ENCODE measurements at places on chromosomes 5 and 9. TPM values are rescaled to one million over a fixed set of nuclear protein-coding genes. Genes with fewer than 3 reads are reported as not detected.

DNA sequence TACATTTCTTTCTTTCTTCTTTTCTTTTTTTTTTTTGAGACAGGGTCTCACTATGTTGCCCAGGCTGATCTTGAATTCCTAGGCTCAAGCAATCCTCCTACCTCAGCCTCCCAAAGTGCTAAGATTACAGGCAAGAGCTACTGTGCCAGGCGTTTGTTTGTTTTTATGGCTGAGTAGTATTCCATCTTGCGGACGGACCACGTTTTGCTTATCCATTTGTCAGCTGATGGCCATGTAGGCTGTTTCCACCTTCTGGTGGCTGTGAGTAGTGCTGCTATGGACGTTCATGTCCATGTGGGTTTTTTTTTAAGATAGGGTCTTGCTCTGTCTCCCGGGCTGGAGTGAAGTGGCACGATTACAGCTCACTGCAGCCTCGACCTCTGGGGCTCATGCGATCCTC lies 2.5 kb downstream of the DOK3 start:
- no peak for DNase-seq

- DNase-seq, result no peak
These were observed 135.6 kb downstream of the KCNIP1 start for GRCh38 chr5:170639221-170639925.

- DNase-seq, result peak; percentile 40
These were observed 23.0 kb upstream of the ADAMTS2 start for GRCh38 chr5:179368126-179368805.

DNA sequence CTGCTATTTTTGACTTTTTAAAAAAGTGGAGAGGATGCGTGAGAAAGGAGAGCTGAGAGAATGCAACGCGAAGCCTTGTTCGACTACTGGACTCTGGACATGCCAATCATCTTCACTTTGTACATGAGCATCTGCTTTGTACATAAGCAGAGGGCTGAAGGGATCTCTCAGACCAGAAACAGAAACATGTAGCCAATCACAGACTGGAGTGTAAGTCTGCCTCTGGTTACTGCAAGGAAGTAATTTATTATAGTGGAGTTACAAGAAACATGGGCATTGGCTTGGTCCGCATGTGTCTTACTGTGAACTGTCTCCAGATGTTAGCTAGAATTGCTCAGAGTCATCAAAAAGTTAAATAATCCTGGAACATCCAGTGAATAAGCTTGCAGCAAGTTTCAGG lies 190.0 kb upstream of the GRAMD2B start:
- no peak for DNase-seq

DNA sequence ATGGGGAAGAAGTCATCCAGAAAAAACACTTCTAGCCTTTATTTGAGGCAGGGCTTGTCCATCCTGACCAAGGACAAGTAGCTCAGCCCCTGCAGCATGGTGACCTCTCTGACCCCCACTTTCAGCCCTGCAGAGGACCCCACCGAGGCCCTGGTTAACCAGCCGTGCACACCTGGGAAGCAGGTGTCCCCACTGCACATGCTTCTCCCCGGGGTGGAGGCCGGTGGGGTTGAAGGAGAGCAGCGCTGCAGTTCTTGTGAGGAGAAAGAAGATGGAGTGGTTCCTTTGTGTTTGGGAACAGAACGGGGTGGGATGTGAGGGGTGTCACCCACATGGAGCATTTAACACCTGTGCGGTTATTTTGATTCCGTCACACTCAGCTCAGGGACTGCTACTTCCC lies 21.1 kb upstream of the ZBTB34 start:
- no peak for DNase-seq

GRCh38 chr9:34526026-34526425 lies 3.2 kb upstream of the ENHO start:
- no peak for DNase-seq

GRCh38 chr5:15354021-15354420 lies 146.0 kb upstream of the FBXL7 start:
- no peak for DNase-seq

- no peak for DNase-seq
These were observed 152.3 kb downstream of the SNX18 start for GRCh38 chr5:54669845-54670244.

DNA sequence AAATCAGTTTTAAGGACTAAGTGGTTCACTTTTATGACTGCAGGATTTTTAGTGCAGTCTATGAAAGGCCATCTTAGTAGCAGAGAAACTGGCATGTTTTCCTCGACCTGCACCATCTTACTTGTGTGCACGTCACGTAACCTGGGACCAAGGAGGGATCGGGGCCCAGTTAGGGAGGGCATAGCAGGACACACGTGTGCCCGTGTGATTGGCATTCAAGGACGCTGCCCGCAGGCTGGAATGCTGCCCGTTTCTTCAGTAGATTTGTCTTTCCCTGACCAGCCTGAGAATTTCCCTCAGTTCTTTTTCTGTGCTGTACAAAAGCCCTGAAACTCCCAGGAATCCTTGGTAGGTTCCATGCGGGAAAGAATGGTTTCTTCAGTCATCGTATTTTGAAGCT lies 196.3 kb downstream of the TRIO start:
- no peak for DNase-seq

- no peak for DNase-seq
These were observed 109.4 kb downstream of the CFAP90 start for GRCh38 chr5:7741415-7742065.

GRCh38 chr9:133930046-133930681 lies 62.0 kb downstream of the VAV2 start:
- DNase-seq, result no peak

- DNase-seq, result no peak
These were observed 288.6 kb downstream of the ICE1 start for GRCh38 chr5:5711112-5711511.

- DNase-seq, result no peak
These were observed 48.3 kb downstream of the BOD1 start for GRCh38 chr5:173568128-173568527.

GRCh38 chr5:151523335-151523734 lies 67.8 kb downstream of the FAT2 start:
- DNase-seq, result no peak

SMIM32 gene
- total RNA-seq, result not detected

ANKRD34B gene
- total RNA-seq, result 0.30 TPM

EIF4EBP3 gene
- total RNA-seq, result 19.3 TPM

ZNF169 gene
- 6.1 TPM for total RNA-seq
